ENCODE measurements at places on chromosomes 13 and 19.

DNA sequence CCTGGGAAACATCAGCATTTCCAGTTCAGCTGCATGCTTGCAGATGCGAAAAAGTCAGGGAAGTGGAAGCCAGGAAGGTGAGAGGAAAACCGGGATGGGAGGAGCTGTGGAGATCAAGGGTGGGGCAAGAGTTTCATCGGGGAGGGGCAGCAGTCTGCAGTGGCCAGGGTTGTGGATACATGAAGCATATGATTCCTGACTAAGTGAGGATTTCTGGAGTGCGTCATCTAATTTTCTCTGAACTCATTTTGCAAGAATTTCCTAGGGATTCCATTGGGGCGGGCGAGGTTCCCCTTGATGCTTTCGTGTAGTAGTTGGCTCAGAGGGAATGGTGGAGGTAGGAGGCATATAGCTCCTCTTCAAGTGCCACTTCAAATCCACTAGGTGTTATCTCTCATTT lies 344.1 kb upstream of the TMTC4 start:
- no peak for DNase-seq

DNA sequence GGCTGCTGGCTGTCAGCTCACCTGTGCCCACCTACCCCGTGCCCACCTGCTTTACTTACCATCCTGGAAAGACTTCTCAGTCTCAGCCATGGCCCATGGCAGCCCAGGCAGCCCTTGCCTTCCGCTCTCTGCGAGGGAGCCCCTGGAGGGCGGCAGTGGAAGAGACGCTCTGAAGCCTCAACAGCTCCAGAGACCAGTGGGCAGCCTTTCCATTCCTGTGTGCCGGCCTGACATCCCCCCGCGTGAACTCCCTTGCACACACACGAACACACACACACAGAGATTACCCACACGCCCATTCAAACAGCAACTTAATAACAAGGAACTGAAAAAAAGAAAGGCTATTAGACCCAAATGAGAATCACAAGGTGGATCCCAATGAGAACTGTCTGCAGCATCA lies 14.2 kb upstream of the RASA3 start:
- no peak for DNase-seq

DNA sequence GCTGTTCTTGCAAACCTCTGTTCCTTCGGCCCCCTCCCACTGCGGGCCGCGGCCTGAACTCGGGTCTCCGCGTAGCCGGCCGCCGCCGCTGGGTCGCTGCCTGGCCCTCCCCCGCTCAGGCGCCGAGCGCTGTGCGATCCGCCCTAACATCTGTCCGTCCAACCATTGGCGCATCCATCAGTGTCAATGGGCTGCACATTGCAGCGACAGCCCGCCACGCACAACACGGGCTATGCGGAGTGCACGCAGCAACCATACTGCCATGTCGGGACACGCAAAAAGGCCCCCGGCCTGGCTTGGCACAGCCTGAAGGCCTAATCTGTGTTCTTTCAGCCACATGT lies 2.6 kb upstream of the TSHZ3 start:
- no peak for DNase-seq

DNA sequence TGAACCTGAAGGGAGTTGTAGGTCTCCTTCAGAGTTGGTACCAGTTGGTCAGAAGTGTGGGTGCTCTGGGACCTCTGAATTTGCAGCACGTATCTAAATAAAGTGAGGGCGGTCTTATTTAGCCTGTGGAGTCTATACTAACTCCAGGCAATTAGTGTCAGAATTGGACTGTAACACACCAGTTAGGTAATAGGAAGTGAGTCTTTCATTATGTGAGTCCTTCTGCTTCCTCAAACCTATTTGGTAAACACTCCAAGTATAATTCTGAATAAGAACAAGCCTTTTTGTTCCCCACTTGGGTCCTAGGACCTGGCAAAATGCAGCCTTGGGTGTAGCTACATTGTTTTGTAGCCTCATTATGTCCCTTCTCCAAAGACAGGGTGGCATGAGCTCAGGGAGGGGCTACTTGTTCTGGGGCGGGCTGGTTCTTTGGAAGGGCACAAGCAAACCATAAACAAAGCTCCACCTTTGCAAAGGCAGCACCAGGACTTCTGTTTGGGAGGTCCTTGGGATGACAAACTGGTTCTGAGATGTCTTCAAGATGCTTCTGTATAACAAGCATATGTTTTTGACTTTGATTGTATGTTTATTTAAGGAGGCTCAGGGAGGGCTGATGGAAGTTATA lies 418.0 kb downstream of the ZNF536 start:
- no peak for DNase-seq

DNA sequence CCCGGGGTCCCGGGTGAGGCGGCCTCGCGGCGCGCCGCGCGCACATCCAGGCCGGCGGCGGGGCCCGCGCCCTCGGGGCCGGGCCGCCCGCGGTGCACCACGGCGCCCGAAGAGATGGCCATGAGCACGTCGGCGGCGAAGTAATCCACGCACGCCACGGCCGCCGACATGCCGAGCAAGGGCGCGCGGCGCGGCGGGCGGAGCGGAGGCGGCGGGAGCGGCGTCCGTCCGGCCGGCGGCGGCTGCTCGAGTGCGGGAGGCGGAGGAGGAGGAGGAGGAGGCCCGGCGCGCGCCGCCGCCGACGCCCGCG lies at the start of gene KLF16:
KLF16 (minus strand) TSS at position 252 of the 310 bp plus-strand sequence; CDS start at position 170, 82 bp downstream.
- DNase-seq, result no peak

All from type B pancreatic cell (in vitro differentiated cells).